ENCODE measurements at places on chromosomes 6 and 20.

DNA sequence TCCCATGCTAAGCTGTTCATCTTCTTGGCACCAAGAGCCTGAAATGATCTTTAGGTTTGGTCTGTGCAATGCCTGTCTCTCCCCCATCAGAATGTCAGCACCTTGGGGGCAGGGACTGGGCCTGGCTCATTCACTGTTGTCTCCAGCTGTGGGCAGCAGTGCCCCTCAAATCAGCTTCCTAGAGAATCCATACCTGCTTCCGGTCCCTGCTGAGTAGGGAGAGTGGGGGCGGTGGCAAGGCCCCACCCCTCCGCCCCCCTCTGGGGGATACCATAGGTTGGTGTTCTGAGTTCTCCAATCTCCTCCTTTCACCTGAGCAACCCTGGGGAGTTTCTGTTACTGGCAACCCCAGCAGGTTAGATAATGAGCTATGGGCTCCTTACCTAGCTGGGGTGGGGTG, 19.2 kb upstream of the SPDEF start:
- DNase-seq, result no peak

DNA sequence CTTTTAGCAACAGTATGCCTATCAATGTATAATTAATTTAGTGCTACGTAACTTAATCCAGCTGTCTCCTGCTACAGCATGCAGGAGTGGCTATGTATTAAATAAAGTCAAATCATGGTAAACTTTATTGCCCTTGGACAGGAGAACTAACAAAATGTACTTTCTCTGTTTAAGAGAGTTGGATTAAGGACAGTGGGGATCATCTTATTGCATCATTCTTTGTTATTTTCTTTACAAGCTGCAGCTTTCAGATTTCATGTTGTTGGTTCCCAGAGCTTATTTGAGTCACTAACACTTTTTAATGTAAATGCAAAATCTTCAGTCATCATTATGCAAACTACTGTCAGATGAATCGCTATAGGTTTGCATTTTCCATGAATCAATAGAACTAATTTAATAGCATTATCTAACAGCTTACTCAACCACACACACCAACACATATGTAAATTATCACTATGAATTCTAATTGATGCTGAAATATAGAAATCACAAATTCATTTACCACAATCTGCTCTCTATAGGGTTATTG, 424.7 kb downstream of the MMUT start:
- no peak for DNase-seq

DNA sequence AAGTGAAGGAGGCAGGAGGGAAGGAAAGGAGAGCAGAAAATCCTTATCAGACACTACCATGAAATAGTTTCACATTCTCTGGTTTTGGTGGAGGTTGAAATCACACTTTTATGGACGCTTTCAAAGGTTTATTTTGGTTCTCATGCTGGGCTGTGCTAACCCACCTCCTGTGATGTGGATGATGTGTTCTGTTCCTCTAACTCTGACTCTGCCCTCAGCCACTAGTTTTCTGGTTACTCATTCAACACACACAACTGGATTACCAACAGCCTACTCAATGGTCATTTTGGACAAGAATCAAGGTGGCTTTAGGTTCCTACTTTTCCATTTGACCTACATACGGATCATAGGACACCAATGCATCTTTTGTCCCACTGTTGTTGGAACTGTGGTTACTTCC, 522.1 kb upstream of the BTBD3 start:
- DNase-seq, result no peak

GRCh38 chr6:157148391-157149323, 174.7 kb downstream of the TMEM242 start:
- DNase-seq, result no peak

DNA sequence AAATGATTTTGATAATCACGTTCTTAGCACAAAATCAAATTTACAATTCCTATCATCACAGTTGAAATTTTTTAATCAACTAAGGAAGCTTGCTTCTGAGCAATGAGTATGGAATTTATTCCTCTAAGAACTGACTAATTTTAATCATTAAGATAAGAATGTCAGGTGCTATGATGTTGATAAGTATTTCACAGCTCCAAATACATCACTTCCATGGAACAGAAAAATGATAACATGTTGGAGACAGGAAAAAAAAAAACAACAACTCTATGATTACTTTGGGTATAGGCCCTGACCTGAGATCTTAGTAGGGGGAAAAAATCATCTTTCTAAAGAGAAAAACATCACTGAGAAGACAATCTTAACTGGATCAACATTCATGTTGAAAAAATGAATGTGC, 89.4 kb upstream of the BMP2 start:
- DNase-seq, result no peak

- DNase-seq, result no peak
Observed at GRCh38 chr6:110938171-110938570, 20.3 kb upstream of the GTF3C6 start.

DNA sequence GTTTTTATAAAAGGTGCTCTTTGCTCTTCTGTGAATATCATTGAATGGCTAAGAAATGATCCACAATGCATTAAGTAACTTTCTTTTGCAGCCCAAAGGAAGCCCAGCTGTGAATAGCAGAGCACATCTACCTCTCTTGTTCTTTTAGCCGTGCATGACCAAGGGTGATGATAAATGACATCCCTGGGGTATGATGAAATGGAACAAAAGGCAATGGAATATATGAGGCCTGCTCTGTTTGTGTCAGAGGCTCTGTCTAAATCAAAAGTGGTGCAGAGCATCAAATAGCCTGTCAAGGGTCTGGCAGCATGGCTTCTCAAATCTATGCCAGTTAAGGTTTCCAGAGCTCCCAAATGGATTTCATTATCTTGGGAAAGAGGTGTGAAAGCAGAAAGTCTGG, 362.6 kb upstream of the RNF217 start:
- no peak for DNase-seq

DNA sequence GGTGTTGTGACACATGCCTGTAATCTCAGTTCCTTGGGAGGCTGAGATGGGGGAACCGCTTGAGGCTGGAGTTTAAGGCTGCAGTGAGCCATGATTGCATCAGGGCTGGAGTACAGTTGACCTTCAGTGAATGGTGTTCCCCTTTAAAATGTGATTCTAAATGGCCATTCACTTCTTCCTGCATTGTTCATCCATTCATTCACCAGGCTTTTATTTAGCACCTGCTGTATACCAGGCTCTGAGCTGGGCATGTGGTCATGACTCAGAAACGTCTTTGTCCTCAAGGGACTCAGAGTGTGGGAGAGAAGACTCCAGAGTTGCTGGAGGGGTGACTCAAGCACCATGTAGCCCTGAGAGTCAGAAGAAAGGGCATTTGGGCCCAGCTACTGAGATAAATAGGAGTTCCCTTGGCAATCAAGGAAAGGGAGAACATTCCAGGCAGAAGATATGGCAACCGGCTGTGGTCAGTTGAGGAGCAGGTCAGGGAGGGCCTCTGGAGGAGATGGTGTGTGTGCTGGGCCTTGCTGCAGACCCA, 101.1 kb downstream of the DLGAP4 start:
- DNase-seq, result no peak

GRCh38 chr6:30345852-30346251, 896 bp downstream of the RPP21 start:
- DNase-seq, result no peak

- no peak for DNase-seq
Observed at GRCh38 chr20:21395666-21396598, 1.4 kb downstream of the NKX2-4 start.

DNA sequence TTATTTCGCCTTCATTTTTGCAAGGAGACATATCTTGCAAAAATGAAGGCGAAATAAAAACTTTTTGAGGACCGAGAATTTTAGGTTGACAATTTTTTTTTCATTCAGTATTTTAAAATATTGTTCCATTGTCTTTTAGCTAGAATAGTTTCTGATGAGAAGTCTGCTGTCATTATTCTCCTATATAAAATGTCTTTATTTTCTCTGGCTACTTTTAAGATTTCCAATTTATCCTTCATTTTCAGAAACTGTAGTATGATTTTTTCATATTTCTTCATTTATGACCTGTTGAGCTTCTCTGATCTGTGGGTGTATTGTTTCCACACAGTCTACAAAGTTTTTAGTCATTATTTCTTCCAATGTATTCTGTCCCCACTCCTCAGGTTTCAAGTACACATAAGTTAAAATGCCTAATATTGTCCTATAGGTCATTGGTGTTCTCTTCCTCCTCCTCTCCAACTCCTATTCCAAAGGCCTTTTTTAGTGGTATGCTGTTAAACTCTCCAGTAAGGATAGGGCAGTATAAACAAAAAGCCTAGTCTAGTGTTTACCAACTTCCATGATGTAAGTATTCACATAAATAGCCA, 15.7 kb downstream of the AHI1 start:
- DNase-seq, result no peak

- no peak for DNase-seq
Observed at GRCh38 chr6:139390447-139390846, 16.0 kb upstream of the CITED2 start.

GRCh38 chr20:9147547-9148024, 78.7 kb downstream of the PLCB4 start:
- DNase-seq, result no peak

DNA sequence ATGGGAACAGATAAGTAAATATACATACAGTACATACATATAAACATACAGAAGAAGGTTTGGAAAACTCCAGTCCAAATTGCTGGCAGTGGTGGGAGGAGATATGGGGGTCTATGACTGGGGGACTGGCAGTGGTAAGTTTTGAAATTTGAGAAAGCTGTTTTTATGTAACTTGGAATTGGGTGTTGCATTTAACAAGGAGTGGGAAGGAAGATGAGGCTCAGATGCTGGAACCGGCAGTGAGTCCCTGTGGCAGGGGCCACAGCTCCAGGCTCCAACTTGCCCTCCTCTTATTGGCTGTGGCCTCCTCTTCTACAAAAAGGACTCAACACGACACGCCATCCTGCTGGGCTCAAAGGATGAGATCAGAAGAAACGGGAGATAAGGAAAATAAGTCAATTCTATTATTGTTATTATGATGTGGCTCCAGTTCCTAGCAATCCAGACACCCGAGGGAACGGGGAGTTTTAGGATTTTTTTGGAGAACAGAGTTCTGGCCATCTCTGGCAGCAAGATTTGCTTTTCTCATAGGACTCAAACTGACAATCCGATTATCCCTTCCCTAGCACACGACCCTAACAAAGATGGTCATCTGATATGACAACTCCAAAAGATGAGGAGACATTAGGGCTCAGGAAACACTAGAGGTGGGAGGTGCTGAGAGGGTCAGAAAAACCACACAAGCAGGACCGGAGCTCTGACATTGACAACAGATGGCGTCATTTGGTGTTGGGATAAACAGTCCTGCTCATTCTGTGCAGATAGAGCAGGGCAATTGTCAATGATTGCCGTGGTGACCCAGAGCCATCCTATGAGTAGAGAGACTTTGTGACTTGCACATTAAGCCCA, 6.0 kb upstream of the TGM2 start:
- DNase-seq, result no peak

GRCh38 chr6:167934426-167934864, 63.0 kb upstream of the KIF25 start:
- DNase-seq, result no peak

GRCh38 chr6:126603410-126603809, 263.5 kb downstream of the CENPW start:
- no peak for DNase-seq

DNA sequence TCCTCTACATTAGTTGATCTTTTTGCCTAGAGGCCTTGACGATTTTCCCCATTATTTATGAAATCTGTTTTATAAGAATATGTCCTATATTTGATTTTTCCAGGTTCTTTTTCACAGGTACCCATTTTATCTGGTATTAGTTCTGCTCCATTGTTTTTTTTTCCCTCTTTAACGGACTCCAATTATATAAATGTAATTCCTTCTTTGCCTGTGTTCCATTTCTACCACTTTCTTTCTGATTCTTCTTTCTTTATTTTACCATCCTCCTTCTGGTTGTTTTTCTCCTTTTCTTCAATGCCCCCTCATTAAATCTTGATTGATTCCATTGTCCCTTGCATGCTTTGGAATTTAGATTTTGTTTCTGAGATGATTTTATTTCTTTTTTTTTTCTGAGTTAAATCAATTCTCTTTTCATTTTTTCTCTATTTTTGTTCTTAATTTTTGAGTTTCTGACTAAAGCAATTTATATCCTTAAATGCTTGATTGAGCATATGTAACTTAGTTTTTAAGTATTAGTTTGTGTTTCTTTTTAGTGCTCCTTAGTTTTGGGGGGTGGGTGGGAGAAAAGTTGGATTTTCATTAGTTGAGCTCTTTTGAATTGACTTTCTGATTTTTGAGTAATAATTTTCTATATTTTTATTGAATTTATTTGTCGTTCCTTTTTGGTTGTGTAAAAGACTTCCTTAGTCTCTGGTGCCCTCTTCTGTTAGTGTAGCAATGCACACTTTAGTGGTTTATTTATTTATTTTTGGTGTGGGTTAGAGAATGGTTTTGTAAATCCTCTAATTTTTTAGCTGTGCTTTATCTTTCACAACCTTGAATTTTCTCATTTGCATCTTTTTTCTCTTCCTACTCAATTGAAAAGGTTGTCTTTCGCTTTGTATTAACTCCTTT, 140.8 kb downstream of the FARS2 start:
- no peak for DNase-seq

- no peak for DNase-seq
Observed at GRCh38 chr6:4138186-4138585, 2.8 kb upstream of the ECI2 start.

DNA sequence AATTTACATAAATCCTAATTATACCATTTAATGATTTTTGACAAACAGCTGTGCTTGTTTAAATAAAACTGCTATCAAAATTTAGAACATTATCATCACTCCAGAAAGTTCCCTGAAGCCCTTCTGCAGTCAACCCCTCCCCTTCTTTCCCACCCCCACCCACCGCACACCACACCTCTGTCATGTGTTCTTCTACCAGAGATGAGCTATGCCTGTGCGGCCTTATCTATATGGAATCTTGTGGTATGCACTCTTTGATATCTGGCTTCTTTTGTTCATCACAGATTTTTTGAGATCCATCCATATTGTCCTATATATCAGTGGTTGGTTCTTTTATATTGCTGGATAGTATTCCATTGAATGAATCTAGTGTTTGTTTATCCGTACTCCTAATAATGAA, 7.2 kb downstream of the MYLIP start:
- DNase-seq, result no peak

DNA sequence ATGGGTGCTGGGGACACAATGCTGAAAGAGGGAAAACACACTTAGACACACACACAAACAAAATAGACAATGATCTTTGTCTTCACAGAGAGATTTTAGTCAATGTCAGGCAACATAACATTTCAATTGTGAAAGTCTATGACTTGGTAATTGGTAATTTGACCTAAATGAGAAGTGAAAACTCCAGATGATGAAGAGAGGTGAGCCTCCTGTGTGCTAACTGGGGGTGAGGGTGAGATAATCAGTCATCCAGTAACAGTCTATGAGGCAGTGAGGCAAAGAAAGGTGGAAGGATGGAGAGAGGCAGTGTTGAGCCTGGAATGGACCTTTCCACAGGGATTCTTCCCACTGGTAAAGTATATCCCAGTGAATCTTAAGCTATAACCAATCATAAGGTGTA, 744.2 kb downstream of the MAFB start:
- no peak for DNase-seq

Data from stimulated activated CD8-positive, alpha-beta memory T cell treated with anti-CD3 and anti-CD28 coated beads, Interleukin-4, amount 100 ng/mL, for 1 hour (primary cell).